A549 treated with GW870086 at 1 μM for 4 hours (cell line): ENCODE measurements at places on chromosomes 6 and 20. TPM values are rescaled to one million over a fixed set of nuclear protein-coding genes. Genes with fewer than 3 reads are reported as not detected.

PBOV1 gene
- total RNA-seq: not detected in 5 replicates

TREML2 gene
- total RNA-seq: not detected in 5 replicates

DEFB115 gene
- total RNA-seq: not detected in 5 replicates

ADGB gene
- not detected in 5 replicates for total RNA-seq

RIMS1 gene
- total RNA-seq: 0.02 TPM in 1 of 5 replicates, not detected in the others

SLC12A5 gene
- total RNA-seq: 11.7 to 15.2 TPM (median 15.1 TPM) in 5 replicates

RUNX2 gene
- 1.5 to 2.0 TPM (median 1.8 TPM) in 5 replicates for total RNA-seq

RBPJL gene
- not detected in 5 replicates for total RNA-seq

PEX3 gene
- 7.4 to 13.9 TPM (median 12.8 TPM) in 5 replicates for total RNA-seq

TLDC2 gene
- not detected in 5 replicates for total RNA-seq

MAFB gene
- total RNA-seq: 0.13 to 0.31 TPM (median 0.16 TPM) in 5 replicates
